Heart right ventricle (tissue), 16 donors: ENCODE measurements at places on chromosomes 7 and 10. TPM values are rescaled to one million over a fixed set of nuclear protein-coding genes. Genes with fewer than 3 reads are reported as not detected.
A peak's percentile ranks its signal among the peaks of the same experiment; 100 is the strongest.

DNA sequence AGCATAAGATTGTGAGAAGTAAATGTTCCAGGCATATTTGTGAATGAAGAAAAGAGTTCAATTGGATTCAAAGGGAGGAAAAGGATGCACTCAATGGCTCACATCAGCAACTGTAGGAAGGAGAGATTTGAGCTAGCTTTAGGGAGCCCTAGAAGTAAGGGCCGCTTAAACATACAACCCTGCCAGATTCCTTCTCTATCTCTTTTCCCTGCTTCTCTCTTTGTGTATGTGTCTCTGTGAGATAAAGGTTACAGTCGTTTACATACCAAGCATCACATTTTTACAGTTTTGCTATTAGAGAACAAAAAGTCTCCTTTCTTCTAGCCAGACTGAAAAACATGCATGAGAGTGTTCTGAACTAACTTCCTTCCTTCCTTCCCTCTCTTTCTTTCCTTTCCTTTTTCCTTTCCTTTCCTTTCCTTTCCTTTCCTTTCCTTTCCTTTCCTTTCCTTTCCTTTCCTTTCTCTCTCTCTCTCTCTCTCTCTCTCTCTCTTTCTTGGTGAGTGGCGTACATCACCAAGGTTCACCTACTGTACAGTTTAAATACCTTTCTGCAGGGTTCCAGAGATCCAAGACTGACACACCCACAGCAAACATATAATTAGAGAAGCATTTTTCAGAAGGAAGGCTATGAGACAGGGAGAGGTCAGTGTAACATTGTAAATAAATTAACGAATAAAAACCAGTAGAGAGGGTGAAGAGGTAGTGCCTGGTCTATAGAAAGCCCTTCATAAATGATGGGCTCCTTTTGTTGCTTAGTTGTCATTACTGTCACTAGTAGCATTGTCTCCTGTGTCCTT lies 240.4 kb downstream of the ARL4A start:
- DNase-seq, result no peak

The PIK3CG gene
- 0.22 TPM for polyA plus RNA-seq

The TYSND1 gene
- polyA plus RNA-seq, result 2.6 TPM

DNA sequence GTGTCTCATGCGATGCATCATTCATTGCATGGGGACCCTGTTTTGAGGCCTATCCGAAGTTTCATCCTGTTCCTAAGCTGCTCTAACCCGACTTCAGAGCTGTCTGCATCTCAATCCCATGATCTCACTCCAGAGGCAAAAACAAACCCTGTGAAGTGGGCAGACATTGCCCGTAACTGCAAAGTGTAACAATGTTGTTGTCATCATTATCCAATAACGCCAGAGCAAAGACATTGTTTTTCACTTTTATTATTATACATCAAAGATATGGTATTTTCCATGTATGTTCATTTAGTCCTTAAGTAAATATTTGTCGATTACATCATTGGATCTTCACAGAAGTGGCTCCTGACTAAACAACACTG lies 246.7 kb downstream of the KLF6 start:
- DNase-seq, result no peak

DNA sequence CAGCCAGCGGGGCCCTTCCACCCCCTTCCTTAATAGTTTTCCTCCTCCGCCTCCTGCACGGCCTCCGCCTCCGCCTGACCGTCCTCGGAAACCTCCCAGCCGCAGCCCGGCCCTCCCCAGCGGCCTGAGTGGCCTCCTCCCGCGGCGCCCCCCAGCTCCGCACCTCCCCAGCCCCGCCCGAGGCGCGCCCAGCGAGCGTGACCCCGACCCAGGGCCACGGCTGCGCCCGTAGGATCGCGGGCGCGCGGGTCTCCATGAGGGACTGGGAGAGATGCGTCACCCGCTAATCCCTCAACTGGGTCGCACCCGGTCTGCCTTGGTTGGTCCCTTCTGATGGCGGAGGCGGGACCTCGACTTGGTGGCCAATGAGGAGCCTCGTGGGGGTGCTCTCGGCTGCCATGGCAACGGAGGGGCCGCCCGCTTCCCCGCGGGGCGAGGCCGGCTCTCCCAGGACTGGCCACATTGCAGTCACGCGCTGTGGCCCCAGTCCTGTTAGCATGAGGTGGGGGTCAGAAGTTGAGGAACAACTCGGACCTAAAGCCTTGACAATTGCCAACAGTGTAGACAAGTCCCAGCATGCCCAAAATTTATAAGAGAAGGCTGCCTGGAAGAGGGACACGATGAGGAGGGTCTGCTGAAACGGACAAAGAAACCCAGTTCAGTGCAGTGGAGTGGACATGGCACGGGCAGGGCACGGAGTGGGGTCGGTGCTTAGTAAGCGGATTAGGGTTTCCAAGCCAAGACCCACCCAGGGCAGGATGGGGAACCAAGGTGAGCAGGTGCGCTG lies 24.3 kb downstream of the DDIT4 start:
- peak; percentile 97 for DNase-seq

- DNase-seq, result no peak
Measured at GRCh38 chr7:49089717-49090116, 165.4 kb downstream of the CDC14C start.

- DNase-seq, result no peak
Measured at GRCh38 chr10:101940916-101941315, 97.3 kb upstream of the KCNIP2 start.

GRCh38 chr7:11613292-11613930 lies 218.6 kb downstream of the THSD7A start:
- DNase-seq, result no peak

GRCh38 chr10:71263376-71263775 lies 51.0 kb downstream of the UNC5B start:
- peak; percentile 48 for DNase-seq

DNA sequence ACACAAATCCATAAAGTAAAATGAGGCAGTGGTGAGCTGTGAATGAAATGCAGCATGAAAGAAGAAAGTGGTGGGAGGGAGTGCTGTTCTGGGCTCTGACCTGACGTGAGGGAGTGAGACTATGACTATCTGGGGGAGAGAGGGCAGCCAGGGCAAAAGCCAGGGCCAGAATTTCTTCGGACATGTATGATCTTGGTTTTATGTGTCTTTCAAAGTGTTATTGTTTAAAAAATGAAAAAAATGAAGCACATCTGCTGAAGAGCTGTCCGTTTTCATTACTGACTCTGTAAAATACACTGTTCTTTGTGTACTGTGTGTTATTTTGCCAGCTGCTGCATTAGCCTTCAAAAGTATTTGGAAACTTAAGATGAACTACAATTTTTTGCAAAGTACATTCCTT lies 70.2 kb upstream of the KLF14 start:
- no peak for DNase-seq

DNA sequence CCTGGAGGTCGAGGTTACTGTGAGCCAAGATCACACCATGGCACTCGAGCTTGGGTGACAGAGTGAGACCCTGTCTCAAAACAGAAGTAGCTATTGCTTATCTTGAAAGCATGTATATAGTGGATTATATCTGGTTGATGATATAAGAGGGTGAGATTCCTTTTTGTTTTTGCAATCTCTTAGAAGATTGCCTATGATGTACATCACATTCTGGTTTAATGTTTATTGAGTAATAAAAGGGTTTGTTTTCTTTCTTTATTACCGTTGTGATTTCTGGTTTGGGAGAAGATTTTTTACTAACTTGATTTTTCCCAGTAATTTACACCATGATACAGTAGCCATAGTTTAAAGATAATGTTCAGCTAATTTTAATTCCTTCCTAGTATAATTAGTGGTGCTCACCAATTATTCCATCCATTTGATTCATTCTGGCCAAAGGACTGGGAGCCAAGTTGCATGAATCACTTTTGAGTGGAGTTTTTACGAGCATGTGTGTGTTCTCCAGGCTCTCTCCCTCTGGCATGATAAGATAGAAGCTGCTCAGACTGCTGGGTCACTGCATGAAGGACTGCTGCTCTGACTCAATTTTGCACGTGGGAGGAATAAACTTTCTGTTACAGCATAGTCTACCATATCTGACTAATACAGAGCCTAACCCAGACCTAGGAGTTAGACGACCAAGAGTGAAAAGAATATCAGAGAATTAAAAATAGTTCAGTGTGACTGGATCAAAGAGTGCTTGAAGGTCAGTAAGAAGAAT lies 13.5 kb upstream of the TSPAN13 start:
- DNase-seq, result no peak

GRCh38 chr10:103969857-103970627 lies 3.1 kb downstream of the SLK start:
- no peak for DNase-seq

The NUTM2E gene
- polyA plus RNA-seq, result 0.28 TPM

GRCh38 chr7:141952461-141952860 lies 5.7 kb upstream of the CLEC5A start:
- no peak for DNase-seq

DNA sequence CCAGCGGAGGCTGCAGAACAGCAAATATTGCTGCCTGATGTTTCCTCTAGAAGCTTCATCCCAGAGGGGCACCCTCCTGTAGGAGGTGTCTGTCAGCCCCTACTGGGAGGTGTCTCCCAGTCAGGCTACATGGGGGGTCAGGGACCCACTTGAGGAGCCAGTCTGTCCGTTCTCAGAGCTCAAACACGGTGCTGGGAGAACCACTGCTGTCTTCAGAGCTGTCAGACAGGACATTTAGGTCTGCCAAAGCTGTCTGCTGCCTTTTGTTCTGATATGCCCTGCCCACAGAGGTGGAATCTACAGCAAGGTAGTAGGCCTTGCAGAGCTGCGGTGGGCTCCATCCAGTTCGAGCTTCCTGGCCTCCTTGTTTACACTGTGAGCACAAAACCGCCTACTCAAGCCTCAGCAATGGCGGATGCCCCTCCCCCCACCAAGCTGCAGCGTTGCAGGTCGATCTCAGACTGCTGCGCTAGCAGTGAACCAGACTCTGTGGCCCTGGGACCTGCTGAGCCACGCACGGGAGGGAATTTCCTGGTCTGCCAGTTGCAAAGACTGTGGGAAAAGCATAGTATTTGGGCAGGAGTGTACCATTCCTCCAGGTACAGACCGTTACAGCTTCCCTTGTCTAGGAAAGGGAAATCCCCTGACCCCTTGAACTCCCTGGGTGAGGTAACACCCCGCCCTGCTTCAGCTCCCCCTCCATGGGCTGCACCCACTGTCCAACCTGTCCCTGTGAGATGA lies 17.7 kb upstream of the MINDY3 start:
- no peak for DNase-seq

- DNase-seq, result no peak
Measured at GRCh38 chr7:84877943-84878570, 308.8 kb downstream of the SEMA3D start.

DNA sequence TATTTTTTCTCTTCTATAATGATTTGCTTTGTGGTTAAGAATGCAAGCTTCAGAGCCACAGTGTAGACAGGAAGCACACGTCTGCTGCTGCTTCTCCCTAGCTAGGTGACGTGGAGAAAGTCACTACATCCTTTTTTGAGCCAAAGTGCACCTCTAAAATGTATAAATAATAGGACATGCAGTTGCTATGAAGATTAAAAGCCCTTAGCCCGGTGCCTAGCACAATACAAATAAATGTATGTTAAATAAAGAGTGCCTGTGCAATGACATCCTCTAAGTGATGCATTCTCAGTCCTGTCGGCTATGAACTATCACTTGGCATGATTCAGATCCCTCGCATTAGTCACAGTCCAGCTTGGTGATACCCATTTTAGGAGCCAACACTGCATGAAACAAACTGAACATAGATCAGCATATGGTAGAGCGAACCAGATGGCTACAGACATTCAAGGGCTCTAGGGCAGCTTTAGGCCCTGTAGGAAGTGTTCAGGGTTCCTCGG lies 4.8 kb upstream of the TRDMT1 start:
- no peak for DNase-seq
